ENCODE measurements at places on chromosomes 4 and X. TPM values are rescaled to one million over a fixed set of nuclear protein-coding genes. Genes with fewer than 3 reads are reported as not detected.

FAM47E gene
- total RNA-seq: not detected

LRIT3 gene
- total RNA-seq: 0.09 TPM

EDNRA gene
- total RNA-seq: not detected

TRIML2 gene
- not detected for total RNA-seq

PCDH18 gene
- total RNA-seq: not detected

- DNase-seq: no peak
These were observed 280.3 kb downstream of the SPRY1 start for GRCh38 chr4:123676890-123677229.

DNA sequence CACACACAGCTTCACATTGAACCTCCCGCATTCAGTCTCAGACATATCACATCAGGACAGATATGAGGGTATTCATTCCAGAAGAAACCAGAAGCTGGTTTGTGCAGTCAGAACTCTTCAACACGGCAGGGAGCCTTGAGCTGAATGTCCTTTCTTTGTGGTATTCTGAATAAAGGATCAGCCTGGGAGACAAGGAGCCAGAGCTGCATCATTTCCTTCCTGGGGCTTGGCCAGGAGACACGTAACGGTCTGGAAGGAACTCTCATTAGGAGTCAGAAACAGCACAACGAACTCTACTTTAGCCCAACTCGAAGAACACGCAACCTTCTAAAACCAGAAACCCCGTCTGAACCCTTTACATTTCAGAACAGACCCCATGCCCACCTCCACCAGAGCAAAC lies 46.4 kb downstream of the KDR start:
- no peak for DNase-seq

DNA sequence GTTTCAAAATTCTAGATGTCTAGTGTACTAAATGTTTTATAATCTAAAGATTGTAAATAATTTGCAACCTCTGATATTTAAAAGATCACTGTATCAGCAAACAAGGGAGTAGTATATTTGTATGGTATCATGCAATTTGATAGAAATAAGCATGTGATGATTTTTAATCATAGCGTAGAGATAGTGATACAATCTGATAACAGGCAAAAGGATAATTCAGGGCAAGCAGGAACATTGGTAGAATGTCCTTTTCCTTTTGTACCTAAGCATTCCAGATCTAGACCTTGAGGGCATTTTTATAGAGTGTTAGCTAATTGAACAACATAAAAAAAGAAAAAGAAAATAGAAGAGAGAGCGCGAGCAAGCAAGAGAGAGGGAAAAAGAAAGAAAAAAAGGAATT lies 1.4 kb downstream of the ANK2 start:
- DNase-seq: no peak
